ENCODE measurements at places on chromosomes 11 and 22. TPM values are rescaled to one million over a fixed set of nuclear protein-coding genes. Genes with fewer than 3 reads are reported as not detected.

F2 gene
- total RNA-seq: not detected

INS gene
- total RNA-seq: not detected

HTR3B gene
- not detected for total RNA-seq

ANO1 gene
- 15.0 TPM for total RNA-seq

OR56A1 gene
- 0.05 TPM for total RNA-seq

GATD1 gene
- 26.4 TPM for total RNA-seq

TAF10 gene
- total RNA-seq: 12.4 TPM

BIK gene
- 2.5 TPM for total RNA-seq

CDHR5 gene
- total RNA-seq: not detected

CD59 gene
- total RNA-seq: 143 TPM

DDX25 gene
- 0.32 TPM for total RNA-seq

IFITM2 gene
- total RNA-seq: 14.8 TPM

GRCh38 chr11:79259800-79260199 lies 181.0 kb downstream of the TENM4 start:
- DNase-seq: no peak

- DNase-seq: no peak
These were observed 61.8 kb downstream of the FBLN1 start for GRCh38 chr22:45564349-45565030.

- DNase-seq: no peak
These were observed 154.2 kb upstream of the TTC12 start for GRCh38 chr11:113159988-113160807.

GRCh38 chr11:128326791-128327190 lies 260.6 kb downstream of the ETS1 start:
- no peak for DNase-seq

- DNase-seq: no peak
These were observed 17.7 kb downstream of the LRP5 start for GRCh38 chr11:68329978-68330699.

DNA sequence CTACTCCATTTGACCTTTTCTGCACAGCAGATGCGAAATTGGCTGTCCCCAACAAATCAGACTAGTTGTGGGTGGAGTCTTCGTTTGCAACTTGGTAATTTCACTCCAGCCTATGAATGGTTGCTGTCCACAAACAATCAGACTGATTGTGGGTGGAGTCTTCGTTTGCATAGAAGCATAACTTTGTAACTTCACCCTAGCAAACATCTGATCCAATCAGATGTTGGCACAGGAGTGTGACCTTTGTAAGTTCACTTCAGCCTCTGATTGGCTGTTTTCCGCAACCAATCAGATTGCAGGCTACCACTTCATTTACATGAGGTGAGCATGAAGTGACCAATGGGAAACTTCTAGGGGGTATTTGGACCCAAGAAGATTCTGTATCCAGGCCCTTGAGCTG lies 16.3 kb upstream of the CABP2 start:
- DNase-seq: no peak

DNA sequence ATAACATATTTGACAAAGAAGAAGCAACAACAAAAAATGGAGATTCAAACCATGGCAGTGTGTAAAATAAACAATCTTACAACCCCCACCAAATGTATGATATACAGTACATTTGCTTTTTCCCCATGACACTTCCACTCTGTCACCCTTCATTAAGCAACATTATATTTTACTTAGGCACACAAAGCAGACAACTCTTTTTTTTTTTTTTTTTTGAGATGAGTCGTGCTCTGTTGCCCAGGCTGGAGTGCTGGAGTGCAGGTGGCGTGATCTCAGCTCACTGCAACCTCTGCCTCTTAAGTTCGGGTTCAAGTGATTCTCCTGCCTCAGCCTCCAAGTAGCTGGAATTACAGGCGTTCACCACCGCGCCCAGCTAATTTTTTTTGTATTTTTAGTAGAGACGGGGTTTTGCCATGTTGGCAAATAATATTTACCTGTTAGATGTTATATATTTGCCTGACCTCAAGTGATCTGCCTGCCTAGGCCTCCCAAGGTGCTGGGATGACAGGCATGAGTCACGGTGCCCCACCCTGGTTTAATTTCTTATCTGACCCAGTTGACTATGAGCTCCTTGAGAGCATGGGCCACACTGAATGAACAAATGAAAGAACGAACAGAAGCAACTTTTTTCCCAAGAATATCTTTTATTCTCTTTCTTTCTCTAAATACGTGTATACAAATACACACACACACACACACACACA lies 5.5 kb upstream of the PCF11 start:
- no peak for DNase-seq

DNA sequence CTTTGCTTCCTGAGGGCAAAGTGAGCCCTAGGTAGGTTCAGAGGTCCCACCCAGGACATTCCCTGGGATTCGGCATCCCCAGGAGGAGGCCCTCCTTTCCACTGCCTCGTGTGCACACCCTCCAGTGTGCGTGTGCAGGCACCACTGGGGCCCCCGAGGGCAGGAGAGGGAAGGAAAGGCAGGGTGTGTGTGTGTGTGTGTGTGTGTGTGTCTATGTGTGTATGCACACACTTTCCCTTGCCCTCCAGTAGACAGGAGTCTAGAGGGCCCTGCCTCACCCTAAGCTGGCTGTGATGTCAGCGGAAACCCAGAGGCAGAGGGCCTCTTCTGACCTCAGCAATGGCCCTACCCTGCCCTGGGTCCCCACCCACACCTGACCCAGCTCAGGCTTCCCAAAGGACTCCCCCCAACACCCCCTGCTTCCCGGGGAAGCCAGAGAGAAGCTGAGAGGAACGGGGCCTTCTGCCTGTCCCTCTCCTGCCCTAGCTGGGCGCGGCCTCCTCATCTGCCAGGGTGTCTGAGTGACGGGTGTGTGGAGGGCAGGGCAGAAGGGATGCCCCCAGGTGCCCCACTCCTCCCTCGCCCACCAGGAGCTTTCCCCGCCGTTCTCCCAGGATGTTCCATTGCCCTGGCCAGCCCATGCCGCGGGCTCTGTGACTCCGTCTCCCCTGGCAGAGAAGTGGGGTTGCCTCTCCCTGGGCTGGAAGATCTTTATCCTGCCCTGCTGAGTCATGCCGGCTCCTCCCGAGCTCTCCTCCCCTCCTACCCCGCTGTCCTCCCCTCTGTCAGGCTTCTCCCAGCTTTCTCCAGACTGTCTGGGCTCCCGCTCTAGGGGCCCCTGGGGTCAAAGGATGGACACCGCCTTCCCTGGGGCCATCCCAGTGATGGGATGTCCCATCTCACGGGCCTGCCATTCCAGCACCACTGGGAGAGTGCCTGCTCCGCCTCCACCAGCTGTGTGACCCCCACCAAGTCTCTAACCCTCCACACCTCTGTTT lies 6.0 kb upstream of the CLCF1 start:
- no peak for DNase-seq

DNA sequence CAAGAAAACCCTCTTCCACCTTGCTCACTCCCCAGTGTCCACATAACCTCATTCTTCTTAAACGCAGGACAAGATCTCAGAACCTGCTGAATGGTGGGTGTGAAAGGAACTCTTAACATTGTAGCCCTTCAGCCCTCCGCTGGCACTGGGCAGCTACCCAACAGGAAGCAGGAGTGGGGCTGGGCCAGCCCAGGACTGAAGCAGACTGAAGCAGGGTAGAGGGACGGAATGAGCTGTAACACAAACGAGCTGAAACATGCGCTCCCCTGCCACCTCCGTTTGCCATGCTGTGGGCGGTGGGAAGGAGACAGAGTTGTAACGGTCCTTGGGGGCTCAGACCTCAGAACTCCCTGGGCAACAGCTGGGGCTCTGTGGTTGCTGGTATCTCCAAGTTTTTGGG lies 23.6 kb downstream of the NPAT start:
- no peak for DNase-seq

DNA sequence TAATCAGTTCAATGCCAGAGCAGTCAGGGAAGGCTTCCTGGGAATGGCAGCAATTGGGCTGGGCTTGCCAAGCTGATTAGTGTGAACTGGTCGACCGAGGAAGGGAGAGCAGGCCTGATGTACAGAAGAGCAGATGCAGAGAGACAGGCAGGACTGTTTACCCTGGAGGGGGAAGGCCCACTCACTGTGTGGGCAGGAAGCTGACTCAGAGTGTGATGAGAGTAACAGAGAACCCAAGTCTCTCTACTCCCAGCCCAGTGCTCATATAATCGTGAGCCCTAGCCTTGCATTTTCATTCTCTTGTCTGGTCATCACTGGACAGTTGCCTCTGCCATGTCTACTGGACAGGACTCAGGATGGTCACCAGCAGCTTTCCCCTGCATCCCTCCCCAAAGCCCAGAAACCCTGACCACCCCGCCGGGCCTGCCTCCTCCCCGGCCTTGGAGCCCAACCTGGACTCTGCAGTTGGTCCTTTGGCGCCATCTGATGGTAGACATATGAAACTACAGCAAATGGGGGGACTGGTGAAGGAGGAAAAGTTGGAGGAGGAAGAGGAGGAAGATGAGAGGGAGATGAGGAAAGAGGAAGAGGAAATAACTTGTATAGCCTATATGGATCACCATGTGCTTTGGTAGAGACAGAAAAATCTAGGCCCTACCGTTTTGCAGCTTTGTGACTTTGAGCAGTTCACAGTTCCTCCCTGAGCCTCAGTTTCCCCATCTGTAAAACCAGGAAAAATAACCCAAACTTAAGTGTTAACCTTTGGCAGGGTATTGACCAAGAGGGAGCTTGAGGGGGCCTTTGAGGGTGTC lies 43.4 kb upstream of the PRDM11 start:
- DNase-seq: no peak

GRCh38 chr11:19511413-19512183 lies 201.0 kb upstream of the NAV2 start:
- DNase-seq: no peak

DNA sequence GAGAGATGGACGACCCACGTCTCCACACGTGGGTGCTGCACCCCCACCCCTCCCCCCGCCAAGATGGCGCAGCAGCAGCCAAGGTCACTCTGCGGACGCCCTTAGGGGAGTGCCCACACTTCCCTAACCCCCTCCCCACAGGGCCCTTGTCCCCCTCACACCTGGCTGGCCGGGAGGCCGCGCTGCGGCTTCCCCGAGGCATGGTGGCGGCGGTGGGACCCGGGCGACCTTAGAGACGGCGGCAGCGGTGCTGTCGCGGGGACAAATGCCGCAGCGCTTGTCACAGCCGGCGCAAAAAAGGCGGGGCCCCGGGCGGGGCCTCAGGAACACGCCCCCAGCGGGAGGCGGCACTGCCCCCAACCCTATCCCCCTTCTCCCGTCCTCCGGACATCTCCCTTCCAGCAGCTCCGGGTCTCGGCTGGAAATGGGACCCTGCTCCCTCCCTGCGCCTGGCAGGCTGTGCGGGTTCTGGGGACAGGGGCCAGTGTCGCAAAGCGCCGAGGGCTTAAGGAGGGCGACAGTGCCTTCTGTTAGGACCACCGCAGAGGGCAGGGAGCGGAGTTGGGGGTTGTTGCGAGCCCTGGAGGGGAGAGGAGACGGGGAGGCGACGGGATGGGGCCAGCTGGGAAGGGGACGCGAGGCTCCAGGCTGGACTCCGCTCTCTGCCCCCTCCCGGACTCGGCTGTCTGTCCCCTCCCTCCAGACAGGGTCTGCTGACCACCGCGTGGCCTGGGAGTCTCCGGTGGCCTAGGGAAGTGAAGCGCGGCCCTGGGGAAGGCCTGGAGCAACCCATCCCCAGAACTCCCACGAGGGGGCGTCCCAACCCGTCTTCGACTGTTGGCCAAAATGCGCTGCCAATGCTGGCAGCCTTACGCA lies at the start of gene CHCHD10:
Gene CHCHD10, minus strand, starts transcription at position 300 of the 876 bp plus-strand sequence. Its CDS starts 98 bp downstream, at position 202.
- DNase-seq: no peak

DNA sequence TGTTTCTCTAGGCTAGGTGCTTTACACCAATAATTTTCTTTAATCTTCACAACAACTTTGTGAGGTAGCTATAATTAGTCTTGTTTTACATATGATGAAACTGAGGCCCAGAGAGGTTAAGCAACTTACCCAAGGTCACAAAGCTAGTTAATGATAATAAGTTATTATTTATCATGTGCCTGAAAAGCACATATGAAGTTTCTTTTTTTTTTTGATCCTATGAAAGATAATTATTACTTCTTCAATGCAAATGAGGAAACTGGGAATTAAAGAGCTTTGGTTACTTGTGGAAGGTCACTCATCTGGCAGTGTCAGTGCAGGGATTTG lies 22.8 kb downstream of the STIM1 start:
- no peak for DNase-seq

DNA sequence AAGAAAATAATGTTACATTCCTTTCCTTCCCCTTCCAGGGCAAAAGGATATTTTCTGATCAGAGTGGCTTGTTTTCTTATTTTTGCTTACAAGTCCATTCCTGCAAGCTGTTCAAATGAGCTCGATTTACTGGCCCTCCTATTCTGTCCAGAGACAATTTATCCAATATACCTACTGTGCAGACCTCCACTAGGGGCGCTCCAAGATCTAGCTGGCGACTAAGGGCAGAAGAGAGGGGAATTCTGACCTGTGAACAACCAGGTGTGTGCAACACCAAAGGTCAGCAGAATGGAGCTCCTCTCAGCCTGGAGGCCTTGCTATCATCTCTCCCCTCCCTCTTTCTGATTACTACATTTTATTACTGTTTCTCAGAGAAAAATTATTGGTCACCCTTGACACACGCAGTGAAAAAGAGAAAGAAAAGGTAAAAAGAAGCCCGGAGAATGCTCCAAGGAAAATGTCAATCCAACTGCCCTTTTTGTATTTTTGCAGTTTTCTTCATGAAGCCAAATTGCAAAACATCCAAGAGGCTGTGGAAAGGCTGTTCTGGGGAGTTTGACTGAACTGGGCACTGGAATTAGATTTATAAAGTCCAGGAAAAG lies 3.2 kb downstream of the SEZ6L start:
- DNase-seq: no peak

GRCh38 chr11:19183646-19184045 lies 18.1 kb downstream of the CSRP3 start:
- DNase-seq: no peak

- no peak for DNase-seq
These were observed 17.0 kb upstream of the KCTD14 start for GRCh38 chr11:78039919-78040671.

GRCh38 chr22:30601464-30601863 lies 5.5 kb upstream of the TCN2 start:
- DNase-seq: no peak

- DNase-seq: no peak
These were observed 30.1 kb upstream of the PARVB start for GRCh38 chr22:43994006-43994405.

DNA sequence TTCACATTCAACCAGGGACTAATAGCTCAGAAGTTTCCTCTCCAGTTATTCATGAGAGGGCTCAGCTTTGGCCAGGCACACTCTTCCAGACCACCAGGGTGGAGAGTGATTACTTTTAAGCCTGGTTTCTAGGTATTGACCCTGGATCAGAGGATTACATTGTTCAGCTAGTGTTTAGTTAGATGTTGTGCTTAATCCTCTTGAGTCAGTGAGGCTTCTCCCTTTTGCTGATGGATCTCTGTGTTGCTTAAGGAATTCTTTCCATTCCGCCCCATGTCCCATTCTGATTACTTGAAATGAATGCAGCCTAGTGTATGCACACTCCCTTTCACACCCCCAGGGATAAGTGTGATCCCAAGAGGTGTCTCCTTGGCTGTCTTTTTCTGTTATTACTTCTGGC lies 271.7 kb upstream of the ANO5 start:
- no peak for DNase-seq

All from urinary bladder (tissue), 4 donors.